ENCODE measurements at places on chromosomes 11 and 22.

GRCh38 chr11:20363149-20363499, 390 bp upstream of the HTATIP2 start:
- DNase-seq, result no peak

- peak; percentile 30 for DNase-seq
Observed at GRCh38 chr11:121582296-121582695, 129.5 kb upstream of the SORL1-AS1 start.

DNA sequence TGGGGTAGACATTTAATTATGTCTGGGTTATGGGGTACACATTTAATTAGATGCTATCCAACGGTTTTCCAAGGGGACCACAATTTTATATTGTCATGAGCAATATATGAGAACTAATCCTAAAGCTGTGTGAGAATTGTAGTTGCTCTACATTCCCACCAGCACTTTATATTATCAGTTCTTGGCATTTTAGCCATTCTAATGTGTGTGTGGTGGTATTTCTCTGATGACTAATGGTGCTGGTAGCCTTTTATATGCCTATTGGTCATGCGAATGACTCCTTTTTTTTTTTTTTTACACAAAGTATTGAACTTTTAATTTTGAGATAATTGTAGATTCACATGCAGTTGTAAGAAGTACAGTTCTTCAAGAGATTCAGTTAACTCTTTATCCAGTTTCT, 26.2 kb downstream of the TMEM135 start:
- DNase-seq, result no peak

GRCh38 chr11:34036456-34036855, 15.1 kb upstream of the CAPRIN1 start:
- DNase-seq, result no peak

GRCh38 chr11:117179048-117179999, 781 bp downstream of the SIDT2 start:
- peak; percentile 34 for DNase-seq

DNA sequence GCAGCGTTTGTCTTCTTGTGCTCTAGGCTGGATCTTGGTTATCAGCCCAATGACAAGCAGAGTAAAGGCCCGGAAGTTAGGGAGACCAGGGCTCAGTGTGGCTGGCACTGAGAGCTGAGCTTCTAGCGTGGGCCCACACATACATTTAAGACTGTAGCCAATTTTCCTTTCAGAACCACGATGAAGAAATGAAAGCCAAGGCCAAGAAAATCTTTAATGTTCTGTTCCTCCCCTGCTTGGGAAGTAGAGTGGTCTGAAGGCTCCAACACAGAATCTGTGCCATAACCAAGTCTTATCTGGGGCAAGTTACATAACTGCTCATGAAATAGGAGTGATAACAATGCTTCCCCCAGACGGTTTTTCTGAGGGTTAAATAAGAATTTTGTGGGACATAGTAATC, 4.7 kb upstream of the ST3GAL4 start:
- DNase-seq, result no peak

DNA sequence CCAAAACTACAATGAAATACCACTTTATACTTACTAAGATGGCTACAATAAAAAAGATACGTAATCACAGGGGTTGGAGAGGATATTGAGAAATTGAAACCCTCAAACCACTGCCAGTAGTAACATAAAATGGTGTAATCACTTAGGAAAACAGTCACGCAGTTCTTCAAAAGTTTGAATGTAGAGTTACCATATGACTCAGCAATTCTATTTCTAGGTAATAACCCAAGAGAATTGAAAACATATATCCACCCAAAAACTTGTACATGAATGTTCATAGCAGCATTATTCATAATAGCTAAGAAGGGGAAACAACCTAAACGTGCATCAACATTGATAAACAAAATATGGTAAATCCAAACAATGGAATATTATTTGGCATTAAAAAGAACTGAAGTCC, 24.4 kb upstream of the PSMA1 start:
- no peak for DNase-seq

GRCh38 chr11:133230431-133230830, 301.9 kb downstream of the OPCML start:
- no peak for DNase-seq

DNA sequence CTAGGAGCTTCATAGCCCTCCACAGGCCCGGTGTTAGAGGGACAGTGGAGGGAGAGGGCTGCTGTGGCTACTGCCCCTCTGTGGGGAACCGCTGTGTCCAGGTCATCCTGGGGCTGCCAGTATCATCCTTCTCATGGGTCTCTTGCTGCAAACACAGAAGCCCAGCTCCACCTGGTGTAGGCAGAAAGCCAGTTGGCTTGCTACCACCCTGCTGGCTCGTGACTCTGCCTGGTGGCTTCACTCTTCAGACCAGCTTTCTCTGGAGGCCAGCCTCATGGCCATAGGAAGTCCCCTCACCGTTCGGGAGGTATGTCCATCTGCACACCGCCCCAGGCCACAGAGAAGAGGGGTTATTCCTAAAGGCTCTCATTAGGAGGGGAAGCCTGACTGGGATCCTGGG, 19.4 kb upstream of the SUSD2 start:
- DNase-seq, result no peak

GRCh38 chr11:78949976-78950690, 375.5 kb upstream of the NARS2 start:
- no peak for DNase-seq

GRCh38 chr11:109789901-109790300, 303.3 kb upstream of the ZC3H12C start:
- DNase-seq, result no peak

DNA sequence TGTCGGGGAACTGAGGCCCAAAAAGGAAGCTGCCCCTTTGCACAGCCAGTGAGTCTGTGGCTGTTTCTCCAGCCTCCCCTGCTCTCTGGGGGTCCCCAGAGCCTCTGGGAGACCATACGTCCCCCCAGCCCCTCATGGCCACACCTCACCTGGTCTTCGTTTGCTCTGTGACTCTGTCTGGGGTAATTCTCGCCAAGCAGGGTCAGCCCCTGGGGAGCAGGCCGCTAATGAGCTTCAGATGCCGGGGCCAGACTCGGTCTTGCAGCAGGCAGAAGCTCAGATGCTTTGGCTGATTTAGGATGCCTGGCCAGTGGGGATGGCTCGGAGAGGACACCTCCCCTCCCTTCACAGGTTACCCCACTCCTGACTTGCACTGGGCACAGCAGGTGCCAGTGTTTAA, 24.1 kb upstream of the WNT11 start:
- DNase-seq, result no peak

DNA sequence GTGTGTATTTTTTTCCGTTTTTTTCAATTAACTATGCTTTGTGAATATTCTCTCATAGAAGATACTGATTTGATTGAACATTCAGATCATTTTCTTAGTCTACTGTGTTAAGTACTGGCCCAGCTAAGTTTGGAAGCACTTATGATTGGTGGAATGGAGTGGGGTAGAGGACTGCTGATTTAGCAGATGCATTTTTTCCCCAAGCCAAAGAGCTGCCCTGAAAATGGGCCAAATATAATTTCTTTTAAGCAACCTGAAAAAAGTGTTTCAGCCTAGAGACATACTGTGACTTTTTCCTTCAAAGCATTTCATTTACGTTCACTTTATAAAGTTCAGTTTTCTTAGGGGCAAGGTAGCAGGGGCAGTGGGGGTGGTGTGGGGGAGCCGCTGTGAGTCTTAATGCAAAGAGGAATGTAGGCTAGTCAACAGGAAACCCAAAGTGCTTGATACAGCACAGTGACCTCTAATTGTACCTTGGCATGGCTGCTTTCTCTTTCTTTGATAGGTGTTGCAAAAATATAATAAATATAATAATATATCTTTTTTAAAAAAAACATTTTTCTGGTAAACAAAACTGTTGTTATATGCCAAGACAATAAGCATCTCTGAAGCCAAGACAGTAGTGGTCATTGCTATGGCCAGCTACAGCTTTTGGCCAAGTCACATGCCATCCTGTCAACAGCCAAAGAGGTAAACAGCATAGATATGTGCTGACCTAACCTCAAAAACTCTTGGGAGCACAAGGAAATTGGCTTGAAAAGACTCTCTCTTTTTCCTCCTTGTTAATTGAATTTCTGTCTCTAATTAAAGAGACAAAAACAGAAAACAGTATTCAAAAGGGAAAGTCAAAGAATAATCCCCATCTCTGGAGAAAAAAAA, 58.8 kb downstream of the LIF start:
- no peak for DNase-seq

DNA sequence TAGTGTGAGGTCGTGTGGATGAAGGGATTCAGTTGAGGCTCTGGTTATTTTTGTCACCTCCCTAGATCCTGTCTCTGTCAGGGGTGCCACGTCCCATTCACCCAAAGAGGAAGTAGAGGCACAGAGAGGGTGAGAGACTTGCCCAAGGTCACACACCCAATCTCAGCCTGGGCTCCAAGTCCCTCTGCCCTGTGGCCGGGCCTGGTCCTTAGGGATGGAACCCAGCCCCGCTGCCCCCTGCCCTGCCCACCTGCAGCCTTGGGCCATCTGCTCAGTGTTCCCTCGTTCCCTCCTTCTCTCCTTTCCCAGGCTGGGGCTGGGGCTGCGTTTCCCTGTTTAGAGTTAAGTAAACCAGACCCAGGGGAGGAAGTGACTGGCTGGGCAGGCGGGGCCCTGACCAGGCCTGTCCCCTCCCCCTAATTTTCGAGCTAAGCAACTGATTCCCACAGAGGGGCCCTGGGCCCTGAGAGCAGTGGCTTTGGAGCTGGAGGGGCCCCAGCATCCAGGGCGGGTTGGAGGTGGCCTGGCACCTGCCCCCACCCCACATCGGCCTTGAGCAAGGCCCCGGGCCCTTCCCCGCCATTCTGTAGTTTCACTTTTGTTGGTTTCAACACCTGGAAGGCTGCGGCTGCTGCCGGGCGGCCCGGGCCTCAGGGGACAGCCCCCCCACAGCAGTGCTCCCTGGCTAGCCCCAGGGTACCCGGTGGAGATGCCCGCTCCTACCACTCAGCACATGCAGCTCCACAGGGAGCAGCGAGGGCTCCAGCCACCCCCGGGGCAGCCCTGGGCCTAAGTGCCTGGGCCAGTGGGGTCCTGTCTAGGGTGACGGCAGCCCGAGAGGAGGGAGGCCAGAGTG, 1.5 kb downstream of the TCIRG1 start:
- DNase-seq, result no peak

GRCh38 chr22:50047346-50047745, 10.8 kb downstream of the TTLL8 start:
- DNase-seq, result no peak

DNA sequence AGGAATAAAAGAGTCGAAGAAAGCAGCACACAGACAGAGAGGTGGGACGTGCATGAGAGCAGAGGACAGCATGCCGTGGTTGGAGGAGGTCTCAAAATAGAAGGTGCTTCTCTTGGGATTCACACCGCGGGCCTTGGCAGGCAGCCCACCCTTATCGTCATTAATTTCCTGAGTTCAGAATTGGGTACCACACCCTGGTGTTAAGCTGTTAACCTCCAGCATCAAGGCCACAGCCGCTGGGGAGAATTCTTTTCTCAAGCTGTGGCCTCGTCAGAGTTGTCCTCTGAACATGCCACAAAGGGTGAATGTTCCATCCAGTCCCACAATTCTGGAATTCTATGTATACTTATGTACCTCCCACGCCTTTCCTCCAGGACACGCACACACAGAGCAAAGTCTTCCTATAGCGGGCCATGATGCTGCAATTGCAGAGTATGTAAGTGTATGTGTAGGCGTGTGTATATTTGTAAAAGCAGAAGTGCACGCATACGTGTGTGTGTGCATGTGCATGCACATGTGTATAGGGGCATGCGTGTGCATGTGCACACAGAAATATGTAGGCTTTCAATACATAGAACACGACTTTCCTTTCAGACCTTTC, 39.0 kb downstream of the ADAMTS8 start:
- DNase-seq, result no peak

GRCh38 chr11:45967506-45967905, 45.0 kb downstream of the LARGE2 start:
- DNase-seq, result no peak

DNA sequence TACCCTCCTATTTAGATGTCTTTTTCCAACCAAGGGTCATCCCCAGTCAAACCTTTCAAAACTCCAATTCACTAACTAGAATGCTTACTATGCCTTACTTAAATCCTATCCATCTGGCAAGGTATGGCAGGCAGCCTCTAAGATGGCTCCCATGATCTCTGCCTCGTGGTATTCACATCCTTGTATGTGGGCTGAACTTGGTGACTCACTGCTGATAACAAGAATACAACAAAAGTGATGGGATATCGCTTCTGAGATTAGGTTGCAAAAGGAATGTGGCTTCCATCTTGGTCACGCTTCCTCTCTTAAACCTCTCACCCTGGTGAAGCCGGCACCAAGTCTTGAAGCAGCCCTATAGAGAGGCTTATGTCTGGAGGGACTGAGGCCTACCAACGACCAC, 29.6 kb upstream of the UPB1 start:
- DNase-seq, result peak; percentile 70

- DNase-seq, result no peak
Observed at GRCh38 chr11:72203163-72203562, 11.2 kb downstream of the FOLR1 start.

GRCh38 chr11:82811369-82811768, 77.7 kb upstream of the FAM181B start:
- DNase-seq, result no peak

DNA sequence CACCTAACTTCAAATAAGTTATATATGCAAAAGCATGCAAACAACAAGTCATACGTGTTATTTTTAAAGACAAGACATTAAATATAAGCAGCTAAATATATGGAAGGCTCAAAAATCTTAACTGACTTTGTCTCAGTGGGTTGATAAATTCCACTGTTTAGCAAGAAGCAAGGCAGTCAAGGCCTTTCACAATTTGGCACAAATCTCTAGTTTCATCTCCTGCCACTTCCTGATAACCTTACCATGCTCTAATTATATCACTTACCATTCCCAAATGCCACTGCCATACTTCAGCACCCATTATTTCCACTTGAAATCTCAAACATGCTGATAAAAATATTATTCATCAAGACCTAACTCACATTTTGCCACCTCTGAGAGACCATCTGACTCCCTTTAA, 24.8 kb downstream of the DCUN1D5 start:
- no peak for DNase-seq

GRCh38 chr22:44671742-44672141, 30.3 kb upstream of the PRR5 start:
- DNase-seq, result no peak

GRCh38 chr22:17472932-17473331, 90.4 kb upstream of the SLC25A18 start:
- DNase-seq, result no peak

DNA sequence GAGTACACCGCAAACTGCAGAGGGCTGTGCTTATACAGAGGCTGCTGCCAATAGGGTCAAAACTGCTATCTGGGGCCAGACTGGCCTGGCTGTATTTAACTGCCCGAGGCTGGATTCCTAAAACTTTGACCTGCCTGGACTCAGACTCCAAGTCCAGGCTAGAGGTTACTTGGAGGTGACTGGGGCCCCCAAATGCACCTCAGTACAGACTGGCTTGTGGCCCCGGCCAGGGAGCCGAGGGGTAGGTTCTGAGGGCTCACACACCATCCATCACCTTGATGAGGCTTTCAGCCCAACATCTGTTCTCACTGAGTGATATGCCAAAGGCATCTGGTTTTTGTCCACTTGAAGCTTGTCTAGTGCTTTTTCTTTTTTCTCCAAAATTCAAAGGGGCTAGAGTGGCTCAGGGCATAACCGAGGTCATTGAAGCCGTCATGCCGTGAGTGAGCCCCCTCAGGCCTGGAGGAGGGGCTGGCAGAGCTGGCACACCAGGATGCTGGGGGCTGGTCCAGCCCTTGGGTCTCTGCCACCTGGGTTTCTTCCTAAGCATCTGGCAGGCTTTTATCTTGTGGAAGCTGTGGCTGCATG, 52.4 kb upstream of the TTLL12 start:
- no peak for DNase-seq

- no peak for DNase-seq
Observed at GRCh38 chr11:74450318-74450717, 17.0 kb downstream of the KCNE3 start.

GRCh38 chr11:116642902-116643301, 129.9 kb downstream of the BUD13 start:
- no peak for DNase-seq

- DNase-seq, result no peak
Observed at GRCh38 chr11:66126808-66127555, 56.9 kb downstream of the PACS1 start.

All from COLO829 (cell line).